ENCODE measurements at places on chromosomes 12 and 14. TPM values are rescaled to one million over a fixed set of nuclear protein-coding genes. Genes with fewer than 3 reads are reported as not detected.

TAS2R7 gene
- not detected for polyA plus RNA-seq

TBX3 gene
- polyA plus RNA-seq = 107 TPM

GRCh38 chr12:82437744-82438143 lies 79.4 kb downstream of the METTL25 start:
- no peak for DNase-seq

- no peak for DNase-seq
These were observed 61.6 kb upstream of the ZFP36L1 start for GRCh38 chr14:68854421-68854820.
